ENCODE measurements at places on chromosomes 2 and 18.

GRCh38 chr18:79548621-79548985 is 131.0 kb upstream of the CTDP1 start:
- no peak for DNase-seq

- no peak for DNase-seq
These were observed 89.7 kb upstream of the SH3BP4 start for GRCh38 chr2:234861841-234862735.

DNA sequence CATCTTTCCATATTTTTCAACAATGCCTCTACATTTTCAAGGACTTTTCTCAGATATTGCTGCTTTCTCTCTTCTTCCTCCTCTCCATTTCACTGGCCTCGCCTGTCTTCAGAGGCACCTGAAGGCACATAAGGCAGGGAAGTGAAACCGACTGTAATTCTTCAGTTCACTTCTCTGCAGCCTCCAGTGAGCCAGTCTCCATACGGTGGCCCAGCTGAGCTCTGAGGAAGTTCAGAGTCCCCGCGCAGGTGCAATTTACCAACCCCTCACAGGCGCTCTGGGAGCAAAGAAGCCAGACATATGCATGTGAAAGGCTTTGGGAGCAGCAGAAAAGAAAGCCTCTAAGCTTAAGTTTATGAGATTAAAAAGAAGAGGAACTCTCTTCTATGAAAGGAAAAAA is 12.4 kb downstream of the KLHL14 start:
- DNase-seq: no peak

DNA sequence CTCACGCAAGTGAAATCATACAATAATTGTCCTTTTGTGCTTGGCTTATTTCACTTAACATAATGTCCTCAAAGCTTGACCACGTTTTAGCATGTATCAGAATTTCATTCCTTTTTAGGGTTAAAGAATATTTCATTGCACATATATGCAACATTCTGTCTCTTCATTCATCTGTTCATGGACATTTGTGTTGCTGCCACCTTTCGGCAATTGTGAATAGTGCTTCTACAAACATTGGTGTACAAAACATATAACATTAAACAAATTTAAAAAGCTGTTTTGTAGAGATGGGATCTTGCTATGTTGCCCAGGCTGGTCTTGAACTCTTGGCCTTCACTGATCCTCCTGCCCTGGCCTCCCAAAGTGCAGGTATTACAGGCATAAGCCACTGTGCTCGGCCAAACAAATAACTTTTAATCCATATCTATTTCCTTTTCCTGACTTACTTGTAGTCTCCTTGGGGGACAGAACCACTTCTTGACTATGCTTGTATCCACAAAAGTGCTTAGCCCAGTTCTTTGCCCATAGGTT is 209.3 kb downstream of the SLC4A3 start:
- peak; percentile 68 for DNase-seq

DNA sequence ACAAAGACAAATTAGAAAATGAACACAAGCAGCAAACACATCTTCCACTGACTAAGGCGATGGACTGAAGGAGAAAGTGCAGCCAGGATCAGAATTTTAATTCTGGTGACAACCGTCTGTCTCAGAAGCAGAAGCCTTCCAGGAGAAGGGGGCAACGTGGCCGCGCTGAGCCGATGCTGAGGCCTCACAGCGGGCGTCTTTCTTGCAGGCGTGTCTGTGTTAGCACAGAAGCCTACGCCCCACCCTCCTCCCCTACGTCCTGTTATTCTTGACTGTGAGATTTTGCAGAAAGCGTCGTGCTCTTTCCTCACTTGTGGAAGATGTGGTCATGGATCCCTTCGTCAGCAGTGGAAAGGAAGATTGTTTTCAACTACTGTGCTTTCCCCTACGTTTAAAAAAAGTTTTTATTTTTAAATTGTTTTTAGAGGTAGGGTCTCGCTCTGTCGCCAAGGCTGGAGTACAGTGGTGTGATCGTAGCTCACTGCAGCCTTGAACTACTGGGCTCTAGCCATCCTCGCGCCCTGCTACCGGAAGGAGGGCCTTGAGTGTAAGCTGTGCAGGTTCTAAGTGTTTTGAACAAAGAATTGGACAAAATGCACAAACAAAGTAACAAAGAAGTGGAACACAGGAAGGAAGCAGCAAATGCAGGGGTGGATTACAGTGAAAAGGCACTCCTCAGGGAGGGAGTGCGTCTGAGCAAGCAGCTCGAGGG is 422.0 kb downstream of the GALR1 start:
- DNase-seq: no peak

- no peak for DNase-seq
These were observed 27.3 kb downstream of the CDC42EP3 start for GRCh38 chr2:37644191-37644590.

GRCh38 chr2:88709181-88709631 is 17.7 kb downstream of the RPIA start:
- no peak for DNase-seq

GRCh38 chr2:31371691-31372090 is 42.9 kb downstream of the XDH start:
- no peak for DNase-seq

DNA sequence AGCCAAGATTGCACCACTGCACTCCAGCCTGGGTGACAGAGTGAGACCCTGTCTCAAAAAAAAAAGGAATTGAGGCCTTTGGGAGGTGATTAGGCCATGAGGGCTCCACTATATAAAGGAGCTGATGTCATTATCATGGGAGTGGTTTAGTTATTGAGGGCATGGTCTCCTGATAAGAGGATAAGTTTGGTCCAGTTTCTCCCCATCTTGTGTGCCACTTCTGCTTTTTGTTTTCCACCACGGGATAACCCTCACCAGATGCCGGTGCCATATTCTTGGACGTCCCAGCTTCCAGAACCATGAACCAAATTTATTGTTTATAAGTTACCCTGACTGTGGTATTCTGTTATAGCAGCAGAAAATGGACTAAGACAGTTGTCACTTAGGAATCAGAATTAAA is 125.8 kb downstream of the C1D start:
- DNase-seq: no peak

DNA sequence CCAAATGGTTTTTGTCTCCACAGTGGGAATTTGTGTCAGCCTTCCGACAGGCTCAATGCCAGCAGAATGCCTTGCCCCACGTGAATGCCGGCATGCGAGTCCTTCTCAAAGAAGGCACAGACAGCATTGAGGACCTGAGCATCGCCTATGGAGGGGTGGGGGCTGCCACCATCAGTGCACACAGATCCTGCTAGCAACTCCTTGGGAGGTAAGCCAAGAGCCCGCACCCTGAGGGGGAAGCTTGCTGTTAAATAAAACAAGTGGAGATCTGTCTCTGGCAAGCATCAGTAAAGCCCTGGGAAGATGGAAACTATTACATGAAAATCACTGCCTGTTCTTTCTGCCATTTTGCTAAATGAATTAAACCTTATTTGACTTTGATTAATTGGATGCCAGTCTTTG is 67.5 kb upstream of the BZW1 start:
- no peak for DNase-seq

GRCh38 chr18:11886577-11887110 is 21.5 kb downstream of the MPPE1 start:
- no peak for DNase-seq

DNA sequence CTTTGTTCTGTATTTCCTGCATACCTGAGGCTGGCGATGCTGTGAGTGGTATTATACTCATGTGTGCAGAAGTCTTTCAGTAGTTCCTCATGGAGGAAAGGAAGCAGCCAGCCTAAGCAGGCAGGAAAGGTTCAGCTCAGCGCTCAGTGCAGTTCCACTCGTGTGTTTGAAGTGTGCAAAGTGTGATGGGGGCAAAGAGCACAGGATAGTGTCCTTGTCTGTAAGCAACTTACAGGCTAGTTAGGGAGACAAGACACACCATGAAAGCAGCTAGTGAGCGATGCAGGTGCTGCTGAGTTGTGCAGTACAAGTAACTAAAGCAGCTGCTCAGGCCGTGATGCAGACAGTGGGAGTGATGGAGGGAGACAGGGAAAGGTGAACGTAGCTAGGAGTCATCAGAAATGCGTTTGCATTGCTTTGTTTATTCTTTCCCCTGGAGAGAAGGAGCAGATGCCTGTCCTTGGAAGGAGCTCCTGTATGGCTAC is 146.2 kb downstream of the LDLRAD4 start:
- no peak for DNase-seq

DNA sequence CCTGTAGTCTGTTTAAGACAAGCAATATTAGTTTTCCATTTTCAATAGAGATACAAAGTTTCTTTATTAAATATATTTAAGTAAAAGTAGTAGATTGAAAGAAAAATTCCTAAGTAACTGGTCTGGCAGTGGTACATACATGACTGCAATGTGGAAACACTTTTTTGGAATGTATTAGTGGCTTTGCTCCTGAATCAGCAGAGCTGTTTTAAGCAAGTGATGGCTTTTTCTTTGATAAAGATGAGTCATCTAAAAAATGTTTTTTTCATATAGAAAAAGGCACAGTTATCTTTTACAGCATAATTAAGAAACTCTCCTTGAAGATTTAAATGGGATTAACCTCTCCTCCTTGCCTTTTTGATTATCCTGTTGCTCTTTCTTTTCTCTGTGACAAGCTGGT is 34.9 kb downstream of the KDM3A start:
- DNase-seq: no peak

DNA sequence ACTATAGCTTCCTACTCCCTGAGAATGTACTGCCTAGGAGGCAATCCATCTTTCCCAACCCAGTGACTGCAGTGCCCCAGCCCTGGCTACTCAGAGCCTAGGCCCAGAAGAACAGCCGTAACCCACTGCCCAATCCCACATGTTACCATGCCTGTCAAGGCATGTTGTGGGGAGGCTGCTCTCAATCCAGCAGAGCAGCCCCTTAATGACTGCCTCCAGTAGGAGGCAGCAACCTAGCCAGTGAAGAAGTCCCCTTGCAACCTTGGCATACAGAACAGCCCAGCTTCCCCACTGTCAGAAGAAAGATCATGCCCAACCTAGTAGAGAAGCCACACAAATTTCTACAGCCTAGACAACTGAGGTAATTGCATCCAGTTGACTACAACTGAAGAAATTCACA is 44.2 kb upstream of the CDH7 start:
- peak; percentile 31 for DNase-seq

GRCh38 chr2:29423061-29423666 is 307.9 kb downstream of the CLIP4 start:
- DNase-seq: peak; percentile 87

DNA sequence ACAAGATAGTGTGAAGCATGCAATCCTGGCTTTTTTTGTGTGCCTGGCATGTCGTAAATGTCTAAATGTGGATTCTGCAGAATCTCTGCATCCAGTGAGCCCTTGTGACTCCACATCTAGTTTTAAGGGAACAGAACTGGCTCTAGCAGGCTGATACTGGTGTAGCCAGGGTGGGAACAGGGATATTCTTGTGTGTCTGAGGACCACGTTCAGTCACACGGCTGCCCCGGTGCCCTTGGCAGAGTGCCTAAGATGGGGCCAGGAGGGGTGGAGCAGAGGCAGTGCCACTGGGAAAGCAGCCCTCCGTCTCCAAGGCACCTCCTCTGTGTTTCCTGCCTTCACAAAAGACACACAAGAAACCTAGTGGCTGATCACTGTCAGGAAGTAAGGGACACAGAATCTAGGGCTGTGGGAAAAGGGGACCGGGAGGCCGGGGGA is 91.5 kb upstream of the PARD3B start:
- peak; percentile 42 for DNase-seq

- peak; percentile 53 for DNase-seq
These were observed 1.2 kb downstream of the ABHD3 start for GRCh38 chr18:21703241-21703820.

- no peak for DNase-seq
These were observed 6.2 kb downstream of the PARD3B start for GRCh38 chr2:204551512-204551863.

- no peak for DNase-seq
These were observed 205.7 kb upstream of the NXPH2 start for GRCh38 chr2:138985881-138986280.

DNA sequence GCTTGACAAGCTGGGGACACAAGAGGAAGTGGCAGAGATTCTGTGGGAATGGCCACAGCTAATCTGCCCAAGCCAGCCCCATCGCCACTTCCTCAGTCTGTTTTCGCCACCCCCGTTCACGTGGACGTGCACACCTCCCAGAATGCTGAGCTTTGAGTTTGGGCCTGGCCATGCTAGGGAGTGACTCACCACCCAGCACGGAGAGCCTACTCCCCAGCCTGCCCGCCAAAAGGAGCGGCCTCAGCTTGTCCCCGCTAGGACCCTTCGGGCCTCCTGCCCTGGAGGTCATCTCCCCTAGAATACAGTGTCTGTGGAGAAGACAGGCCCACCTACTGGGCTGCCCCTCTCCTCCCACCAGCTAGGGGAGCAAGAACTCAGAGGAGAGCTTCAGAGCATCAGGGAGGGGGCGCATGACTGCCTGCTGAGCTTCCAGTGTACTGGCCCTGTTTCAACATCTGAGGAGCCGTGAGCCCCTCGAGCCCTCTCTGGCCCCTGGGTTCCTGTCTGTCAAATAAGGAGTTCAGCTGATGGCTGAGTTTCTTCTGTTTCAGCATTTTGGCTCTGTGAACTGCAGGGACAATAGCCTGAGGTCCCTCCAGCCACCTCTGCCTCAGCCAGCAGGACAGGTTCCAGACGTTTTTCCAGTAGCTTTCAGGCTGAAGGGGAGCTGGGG is 5.1 kb downstream of the SLC35F6 start:
- DNase-seq: no peak

DNA sequence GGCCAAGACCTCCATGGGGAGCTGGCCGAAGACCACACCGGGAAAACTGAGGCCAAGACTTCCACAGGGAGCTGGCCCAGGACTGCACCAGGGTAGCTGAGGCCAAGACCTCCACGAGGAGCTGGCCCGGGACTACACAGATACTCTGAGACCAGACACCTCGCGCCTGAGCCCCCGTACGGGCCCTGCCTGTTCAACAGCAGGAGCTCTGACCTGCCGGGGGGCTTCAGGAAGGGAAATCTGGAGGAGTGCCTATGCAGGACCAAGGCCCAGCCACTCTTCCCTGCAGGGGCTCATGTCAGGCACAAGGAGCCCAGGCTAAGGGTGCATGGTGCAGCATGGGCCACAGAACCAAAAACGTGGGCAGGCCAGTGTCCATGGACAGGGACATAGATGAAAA is 151.6 kb downstream of the TMEM18 start:
- DNase-seq: no peak

DNA sequence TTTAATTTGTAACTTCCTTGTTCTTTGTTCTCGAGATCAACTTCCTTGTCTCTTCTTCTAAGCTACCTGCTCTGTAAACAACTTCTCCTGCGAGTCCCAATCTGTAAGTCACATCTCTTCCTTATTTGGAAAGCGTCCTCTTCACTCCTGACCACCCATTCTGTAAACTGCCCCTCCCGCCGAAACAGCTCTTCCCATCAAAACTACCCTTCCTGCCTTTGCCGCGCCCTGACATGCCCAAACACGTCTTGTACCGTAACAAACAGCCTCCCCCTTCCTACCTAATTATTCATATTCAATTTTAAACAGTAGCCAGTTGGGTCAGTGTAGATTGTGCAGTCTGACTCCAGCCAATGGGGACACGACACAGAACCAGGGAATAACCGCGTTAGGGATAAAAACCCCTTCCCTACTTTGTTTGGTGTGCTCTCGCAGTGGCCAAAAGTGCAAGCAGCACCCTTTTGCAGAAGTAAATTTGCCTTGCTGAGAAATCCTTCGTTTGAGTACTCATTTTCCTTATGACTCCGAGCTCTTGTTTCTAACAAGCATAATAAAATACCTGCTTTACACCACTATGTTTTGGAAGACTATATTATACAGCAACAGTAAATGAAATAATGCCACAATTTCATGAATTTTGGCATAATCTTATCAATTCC is 39.8 kb downstream of the PIAS2 start:
- peak; percentile 57 for DNase-seq

- DNase-seq: peak; percentile 32
These were observed 165.6 kb upstream of the VRK2 start for GRCh38 chr2:57880967-57881366.

Data from DMS53 (cell line).